ENCODE measurements at places on chromosomes 11 and 22. TPM values are rescaled to one million over a fixed set of nuclear protein-coding genes. Genes with fewer than 3 reads are reported as not detected.

GRCh38 chr11:131463162-131463561, 92.7 kb downstream of the NTM start:
- DNase-seq = no peak

GRCh38 chr22:43391306-43391705, 20.5 kb upstream of the MPPED1 start:
- DNase-seq = no peak

DLG2 gene
- 6.2 TPM for total RNA-seq

DNA sequence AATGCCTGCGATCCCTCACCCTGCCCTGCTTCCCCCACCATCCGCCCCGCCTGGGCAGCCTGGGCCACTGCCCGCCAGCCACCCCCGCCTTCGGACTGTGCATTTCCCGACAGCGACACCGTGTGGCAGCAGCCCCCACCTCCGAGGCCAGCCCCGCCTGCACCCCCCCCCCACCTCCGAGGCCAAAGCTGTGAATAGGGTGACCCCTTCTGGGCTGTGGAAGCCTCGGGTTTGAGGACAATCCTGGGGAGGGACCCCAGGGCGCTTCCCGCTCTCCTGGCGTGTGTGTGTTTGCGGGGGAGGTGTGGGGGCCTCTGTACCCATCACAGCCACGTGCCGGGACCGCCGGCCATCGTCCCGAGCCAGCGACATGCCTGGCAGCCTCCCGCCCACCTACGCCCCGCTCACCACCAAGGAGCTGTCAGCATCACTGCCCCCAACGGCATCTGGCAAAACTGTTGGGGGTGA, 33.8 kb upstream of the PPARA start:
- peak; percentile 86 for DNase-seq

DNA sequence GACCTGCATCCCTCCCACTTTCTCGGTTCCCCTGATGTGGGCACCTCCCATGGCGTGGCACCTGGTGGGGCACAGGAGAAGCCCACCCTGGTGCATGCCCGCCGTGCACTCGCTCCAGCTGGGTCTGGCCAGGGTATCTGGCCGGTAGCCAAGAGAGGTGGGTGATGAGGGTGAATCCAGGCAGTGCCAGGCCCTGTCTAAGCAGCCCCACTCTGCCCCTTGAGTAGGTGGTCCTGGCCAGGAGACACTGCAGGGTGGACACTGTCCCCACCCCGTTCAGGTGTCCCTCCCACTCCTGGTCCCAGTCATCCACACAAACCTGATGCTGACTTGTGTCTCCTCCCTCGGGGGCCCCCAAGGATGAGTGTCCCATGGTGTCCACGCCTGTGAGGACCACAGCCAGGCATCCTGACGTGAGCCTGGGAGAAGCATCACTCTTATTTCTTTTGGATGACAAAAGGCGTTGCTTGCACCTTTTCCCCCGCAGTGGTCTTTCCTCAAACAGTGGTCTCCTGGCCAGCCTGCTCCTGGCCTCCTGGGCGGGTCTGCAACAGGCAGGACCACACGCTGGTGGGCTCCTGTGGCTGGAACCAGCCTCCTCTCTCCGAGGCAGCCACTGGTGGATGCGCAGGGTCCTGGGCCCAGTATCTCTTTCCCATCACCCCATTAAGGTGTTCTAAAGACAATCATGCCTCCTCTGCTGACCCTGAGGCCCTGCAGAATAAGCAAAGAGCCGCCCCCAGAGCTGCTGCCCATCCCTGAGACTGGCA, 922.3 kb downstream of the BRD1 start:
- no peak for DNase-seq

DNA sequence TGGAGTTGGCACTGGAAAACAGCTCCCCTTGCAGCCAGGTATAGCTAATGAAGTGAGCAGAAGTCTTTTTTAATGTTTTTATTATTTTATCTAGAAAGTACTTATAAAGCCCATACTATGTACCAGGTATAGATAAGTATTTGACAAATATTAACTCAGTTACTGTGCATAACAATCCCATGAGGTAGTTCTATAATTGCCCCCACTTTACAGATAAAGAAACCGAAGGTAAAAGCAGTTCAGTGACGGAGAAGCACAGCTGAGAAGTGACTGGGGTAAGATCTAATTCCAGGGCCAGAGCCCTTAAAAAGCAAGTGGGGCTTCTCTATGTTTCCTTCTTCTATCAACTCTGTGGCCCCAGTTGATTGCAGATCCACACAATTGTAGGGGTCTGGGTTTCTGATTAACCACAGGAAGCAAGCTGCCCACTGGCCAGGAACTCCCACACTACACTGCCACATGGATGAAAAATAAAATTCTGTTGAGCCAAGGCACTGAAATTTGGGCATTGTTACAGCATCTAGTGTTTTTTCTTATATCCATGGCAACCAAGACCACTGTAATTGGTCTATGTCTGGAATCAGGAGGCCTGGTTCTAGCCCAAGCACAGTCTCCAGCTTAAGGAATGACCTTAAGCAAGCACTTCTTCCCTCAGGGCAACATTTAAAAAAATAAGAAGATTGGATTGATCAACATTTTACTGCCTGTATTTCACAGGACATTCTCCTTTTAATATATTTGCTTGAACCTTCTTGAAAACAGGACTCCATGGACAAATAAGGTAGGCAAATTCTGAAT, 55.3 kb upstream of the TEAD1 start:
- no peak for DNase-seq

DNA sequence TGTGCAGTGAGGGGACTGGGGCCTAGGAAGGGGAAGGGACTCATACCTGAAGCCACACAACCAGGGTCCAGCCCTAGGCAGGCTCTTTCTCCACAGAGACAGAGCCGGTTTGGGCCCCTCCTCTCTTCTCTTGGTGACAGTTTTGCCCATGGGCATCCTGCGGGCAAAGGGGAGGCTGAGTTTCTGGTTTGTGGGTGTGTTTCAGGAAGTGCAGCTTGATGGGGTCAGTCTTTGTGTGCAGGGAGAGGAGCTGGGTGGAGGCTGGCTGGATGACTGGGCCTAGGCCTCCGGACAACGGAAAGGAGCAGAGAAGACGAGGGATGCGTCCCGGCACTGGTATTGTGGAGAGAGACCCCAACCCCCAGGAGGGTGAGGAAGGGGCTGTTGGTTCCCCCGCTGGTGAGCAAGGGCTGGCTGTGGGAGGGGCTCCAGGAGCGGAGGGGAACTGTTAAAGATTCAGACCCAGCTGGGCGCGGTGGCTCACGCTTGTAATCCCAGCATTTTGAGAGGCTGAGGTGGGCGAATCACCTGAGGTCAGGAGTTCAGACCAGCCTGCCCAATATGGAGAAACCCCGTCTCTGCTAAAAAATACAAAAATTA, 23.4 kb upstream of the CELSR1 start:
- DNase-seq = no peak

DNA sequence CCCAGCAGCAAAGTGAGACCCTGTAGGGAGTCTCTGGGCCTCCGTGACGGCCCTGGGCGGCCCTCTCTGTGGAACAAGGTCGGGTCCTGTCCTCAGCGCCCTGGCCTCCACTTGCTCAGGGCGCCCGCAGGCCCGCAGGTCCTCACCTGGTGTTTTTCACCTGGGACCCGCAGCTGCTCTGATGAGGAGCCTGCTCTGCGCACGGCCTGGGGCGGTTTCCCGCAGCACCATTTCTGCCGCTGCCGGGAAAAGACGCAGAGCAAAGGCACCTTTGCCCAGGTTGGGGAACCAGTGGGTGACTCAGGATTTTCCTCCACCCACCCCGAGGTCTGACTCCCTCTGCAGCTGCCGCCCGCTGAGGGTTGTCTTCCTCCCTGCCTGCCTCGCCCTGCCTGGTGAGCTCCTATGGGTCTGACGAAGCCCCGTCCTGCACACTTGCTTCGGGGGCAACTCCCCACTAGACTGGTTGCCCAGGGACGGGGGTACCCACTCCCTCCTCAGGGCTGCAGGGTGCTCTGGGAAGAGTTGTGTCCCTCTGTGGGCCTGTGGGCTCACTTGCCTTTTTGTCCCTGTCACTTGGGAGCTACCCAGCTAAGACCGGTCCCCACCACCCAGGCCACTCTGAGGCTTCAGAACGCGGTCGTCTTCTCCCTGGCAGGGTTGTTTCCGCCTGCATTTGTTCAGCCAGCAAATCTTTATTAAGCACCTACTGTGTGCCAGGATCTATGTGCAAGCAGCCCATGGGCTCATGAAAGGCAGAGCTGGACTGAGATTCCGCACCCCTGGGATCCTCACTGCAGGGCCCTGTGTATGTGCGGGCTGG, 89.5 kb downstream of the KCNQ1 start:
- no peak for DNase-seq

PYGM gene
- 13.0 TPM for total RNA-seq

KIRREL3 gene
- total RNA-seq = not detected

DEPDC7 gene
- 13.6 TPM for total RNA-seq

GRCh38 chr11:91835051-91835560, 389.5 kb upstream of the FAT3 start:
- DNase-seq = no peak

DNA sequence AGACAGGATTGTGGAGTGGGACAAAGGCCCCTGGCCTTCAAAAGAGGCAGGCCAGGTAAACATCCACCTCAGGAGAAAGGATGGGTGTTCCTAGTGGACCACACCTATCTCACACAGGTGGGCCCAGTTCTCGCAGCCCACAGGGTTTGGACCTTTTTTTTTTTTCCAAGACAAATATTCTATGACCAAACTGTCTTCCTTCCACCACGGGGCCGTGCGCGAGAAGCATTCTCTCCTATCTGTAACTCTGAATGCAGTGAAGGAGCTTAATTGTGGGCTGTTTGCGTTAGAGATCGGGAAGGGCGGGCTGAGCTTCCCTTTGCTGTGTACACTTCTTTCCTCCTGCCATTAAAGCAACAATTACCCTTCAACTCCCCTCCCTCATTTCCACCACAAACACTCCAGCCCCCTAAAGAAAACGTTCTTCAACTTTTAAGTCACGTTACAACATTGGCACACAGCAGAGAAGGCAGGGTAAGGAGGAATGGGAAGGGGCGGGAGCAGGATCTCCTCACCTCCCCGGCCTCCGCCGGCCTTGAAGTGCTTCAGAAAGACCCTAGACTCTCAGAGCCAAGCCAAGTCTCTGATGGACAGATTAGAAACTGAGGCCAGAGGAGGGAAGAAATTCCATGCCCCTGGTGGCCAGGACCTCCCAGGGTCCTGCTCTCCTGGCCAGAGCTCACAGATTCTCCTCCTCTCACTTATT, 238.4 kb downstream of the BUD13 start:
- no peak for DNase-seq

NEFH gene
- 0.47 TPM for total RNA-seq

DNA sequence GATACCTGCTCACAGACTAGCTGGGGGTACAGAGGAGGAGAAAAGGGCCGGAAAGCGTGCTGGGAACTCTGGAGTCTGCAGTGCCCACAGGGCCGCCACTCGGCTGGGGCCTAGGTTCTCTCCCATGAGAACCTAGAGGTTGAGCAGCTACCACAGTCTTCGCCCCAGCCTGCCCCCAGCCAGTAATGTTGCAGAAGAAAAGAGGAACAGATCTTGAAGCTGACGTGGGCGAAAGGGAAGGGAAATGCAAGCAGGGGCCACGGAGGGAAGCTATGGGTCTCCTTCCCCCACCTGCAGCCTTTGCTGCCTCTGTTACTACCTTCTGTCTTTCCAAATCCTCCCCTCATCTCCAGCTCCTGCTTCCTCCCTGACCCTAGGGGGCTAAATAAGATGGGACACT, 28.8 kb upstream of the P2RY2 start:
- no peak for DNase-seq

- DNase-seq = no peak
Observed at GRCh38 chr11:72514331-72514730, 80.0 kb upstream of the CLPB start.

MS4A6E gene
- not detected for total RNA-seq

GRCh38 chr11:125442946-125443345, 53.1 kb downstream of the FEZ1 start:
- no peak for DNase-seq

OR4D9 gene
- not detected for total RNA-seq

- DNase-seq = peak; percentile 6
Observed at GRCh38 chr11:97667057-97667456, 1277.2 kb downstream of the JRKL start.

GRCh38 chr11:19959648-19960059, 200.6 kb downstream of the DBX1 start:
- DNase-seq = no peak

PLAAT3 gene
- total RNA-seq = 1.7 TPM

GRCh38 chr11:7892840-7893254, 38.2 kb downstream of the OR10A6 start:
- DNase-seq = peak; percentile 43

GRCh38 chr11:77471558-77472193, 2.2 kb downstream of the PAK1 start:
- DNase-seq = no peak

GRCh38 chr11:80103142-80103859, 662.5 kb upstream of the TENM4 start:
- no peak for DNase-seq

DNA sequence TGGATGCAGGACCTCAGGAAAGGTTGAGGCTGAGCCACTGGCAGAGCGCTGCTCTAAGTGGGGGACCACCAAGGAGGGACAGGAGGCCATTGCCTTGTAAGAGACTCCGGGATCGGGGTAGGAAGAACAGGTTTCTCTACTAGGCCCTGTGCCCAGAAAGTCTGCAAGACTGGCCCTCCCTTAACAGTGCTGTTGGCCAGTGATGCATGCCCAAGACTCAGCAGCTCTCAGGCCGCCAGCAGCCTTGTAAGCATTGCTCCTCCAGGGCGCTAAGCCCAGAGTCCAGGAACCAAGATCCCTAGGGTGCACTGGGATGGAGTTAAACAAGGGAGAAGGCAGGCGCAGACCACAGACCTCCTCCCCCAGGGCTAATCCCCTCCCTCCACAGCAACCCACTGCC, 39.3 kb upstream of the PANX1 start:
- DNase-seq = no peak

- no peak for DNase-seq
Observed at GRCh38 chr22:23565915-23566704, 14.0 kb downstream of the IGLL1 start.

- no peak for DNase-seq
Observed at GRCh38 chr22:17194213-17194612, 25.0 kb downstream of the ADA2 start.

DNA sequence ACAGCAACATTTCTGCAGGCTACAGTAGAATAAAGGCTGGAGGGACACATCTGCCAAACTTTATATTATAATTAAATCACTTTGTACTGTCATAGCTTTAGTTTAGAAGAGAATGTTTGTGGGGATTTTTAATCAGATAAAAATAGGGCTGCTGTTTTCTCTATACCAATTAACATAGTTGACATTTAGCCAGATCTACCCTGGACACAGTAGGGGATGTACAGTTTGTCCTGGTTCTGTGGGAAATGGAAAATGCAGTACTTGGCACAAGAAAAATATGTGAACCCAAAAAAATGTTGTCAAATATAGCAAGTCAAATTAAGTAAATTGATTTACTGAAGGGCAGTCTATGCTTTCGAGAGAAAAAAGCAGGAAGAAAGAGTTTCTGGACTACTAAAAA, 20.8 kb upstream of the PICALM start:
- no peak for DNase-seq

DNA sequence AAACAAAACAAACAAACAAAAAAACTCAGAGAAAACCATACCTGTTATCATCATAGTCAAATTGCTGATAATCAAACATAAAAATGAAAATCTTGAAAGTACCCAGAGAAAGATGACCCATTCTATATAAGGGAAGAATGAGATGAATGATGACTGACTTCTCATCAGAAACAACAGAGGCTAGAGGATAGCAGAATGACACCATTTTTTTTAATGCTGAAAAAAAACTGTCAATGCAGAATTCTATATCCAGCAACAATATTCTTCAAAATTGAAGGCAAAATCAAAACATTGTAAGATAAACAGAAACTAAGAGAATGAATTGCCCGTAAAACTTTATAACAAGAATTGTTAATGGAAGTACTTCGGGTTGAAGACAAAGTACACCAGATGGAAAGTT, 122.1 kb downstream of the ENTHD1 start:
- no peak for DNase-seq

ACR gene
- total RNA-seq = not detected
